ENCODE measurements at places on chromosomes 5 and 9. TPM values are rescaled to one million over a fixed set of nuclear protein-coding genes. Genes with fewer than 3 reads are reported as not detected.

DNA sequence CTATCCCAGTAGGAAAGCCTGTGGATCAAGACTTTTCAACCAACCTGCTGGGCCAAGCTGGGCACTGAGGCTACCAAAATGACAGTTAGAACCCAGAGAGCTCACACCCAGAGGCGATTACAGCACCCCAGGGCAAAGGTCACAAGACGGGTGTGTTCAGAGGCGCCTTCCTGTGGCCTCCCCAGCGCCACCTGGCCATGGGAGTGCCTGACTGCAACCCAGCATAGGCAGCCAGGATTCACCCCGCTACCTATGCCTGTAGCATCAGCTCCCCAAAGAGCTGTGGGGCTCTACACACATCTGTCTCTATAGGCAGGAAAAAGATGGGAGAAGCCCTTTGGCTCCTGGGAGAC lies 33.5 kb downstream of the PDGFRB start:
- no peaks in the 10 kb centered on the region for H3K4me1 ChIP-seq
- DNase-seq = no peak
- no peak overlapping the region for H3K27ac ChIP-seq
- peaks cover 40% of the 10 kb centered on the region for H3K36me3 ChIP-seq

TRIM7 gene
- 0.22 TPM for total RNA-seq

FST gene
- 57.1 TPM for total RNA-seq

ARHGEF37 gene
- total RNA-seq = 1.4 TPM

GRCh38 chr5:13278148-13278547 lies 666.3 kb downstream of the DNAH5 start:
- no peaks in the 10 kb centered on the region for H3K27me3 ChIP-seq
- peaks cover 5% of the 10 kb centered on the region for H3K4me1 ChIP-seq
- no peak overlapping the region for H3K4me3 ChIP-seq
- no peak for DNase-seq

DNA sequence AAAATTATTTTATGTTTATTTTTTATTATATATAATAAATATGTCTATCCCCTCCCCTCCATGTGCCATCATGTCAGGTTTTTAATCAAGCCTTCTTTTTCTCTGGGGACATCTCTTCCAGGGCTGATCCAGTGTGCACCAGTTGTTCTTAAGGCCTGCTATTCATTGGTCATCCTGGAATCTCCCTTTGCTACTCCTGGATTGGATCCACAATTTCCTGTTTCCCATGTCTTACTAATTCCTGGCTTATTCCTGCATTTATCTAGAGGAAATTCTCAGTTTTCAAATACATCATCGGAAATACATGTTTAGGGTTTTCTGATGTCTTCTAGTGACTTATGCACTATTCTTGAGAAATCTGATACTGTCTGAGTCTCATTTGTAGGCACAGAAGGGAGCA lies 56.8 kb downstream of the ANGPTL2 start:
- no peaks in the 10 kb centered on the region for H3K36me3 ChIP-seq
- no peak overlapping the region for H3K27ac ChIP-seq
- no peaks in the 10 kb centered on the region for H3K27me3 ChIP-seq
- H3K4me1 ChIP-seq = no peaks in the 10 kb centered on the region
- peak; percentile 55 for DNase-seq
- H3K4me3 ChIP-seq = no peak overlapping the region

GRCh38 chr5:160333721-160334120 lies 21.4 kb upstream of the CCNJL start:
- no peaks in the 10 kb centered on the region for H3K27me3 ChIP-seq
- no peaks in the 10 kb centered on the region for H3K4me1 ChIP-seq
- DNase-seq = peak; percentile 26

GRCh38 chr5:124260921-124261515 lies 485.4 kb downstream of the ZNF608 start:
- DNase-seq = no peak
- no peak overlapping the region for H3K27ac ChIP-seq
- H3K36me3 ChIP-seq = no peaks in the 10 kb centered on the region
- no peak overlapping the region for H3K4me3 ChIP-seq

DNA sequence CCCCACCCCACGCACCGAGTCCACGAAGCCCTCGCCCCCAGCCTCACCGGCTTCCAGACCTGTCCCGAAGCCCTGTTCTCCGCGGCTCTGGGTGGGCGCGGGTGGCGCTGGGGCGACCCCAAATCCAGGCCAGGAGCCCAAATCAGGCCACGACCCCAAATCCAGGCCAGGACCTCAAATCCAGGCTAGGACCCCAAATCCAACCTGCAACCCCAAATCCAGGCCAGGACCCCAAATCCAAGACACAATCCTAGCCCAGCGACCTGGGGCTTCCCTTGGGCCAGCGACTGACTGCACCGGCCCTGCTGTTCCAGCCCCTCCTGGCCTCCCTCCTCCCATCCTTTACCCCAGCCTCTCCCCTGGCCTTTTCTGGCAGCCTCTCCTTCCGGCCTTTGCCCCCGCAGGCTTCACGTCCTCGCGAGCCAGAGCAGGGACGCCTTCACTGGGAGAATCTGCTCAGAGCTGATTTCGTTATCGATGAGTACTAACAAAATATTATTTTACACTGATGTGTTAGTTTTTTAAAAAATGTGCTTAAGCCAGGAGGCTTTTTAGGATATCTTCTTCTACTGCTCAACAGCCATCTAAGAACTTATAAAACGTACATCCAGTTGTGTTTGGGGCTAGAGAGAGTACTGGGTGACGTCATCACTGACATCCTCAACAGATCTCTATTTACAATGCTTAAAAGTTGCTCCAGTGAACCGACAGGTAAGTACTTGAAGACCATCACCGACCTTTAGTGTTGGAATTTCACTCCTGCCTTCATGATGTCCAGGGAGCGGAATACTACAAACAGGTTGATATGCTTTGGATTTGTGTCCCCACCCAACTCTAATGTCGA lies 34.7 kb downstream of the TRIP13 start:
- H3K27me3 ChIP-seq = peaks cover 52% of the 10 kb centered on the region
- no peaks in the 10 kb centered on the region for H3K36me3 ChIP-seq
- H3K4me3 ChIP-seq = no peak overlapping the region
- H3K4me1 ChIP-seq = no peaks in the 10 kb centered on the region

GRCh38 chr9:133476036-133476931 lies 2.6 kb downstream of the SLC2A6 start:
- DNase-seq = no peak
- H3K27me3 ChIP-seq = no peaks in the 10 kb centered on the region
- no peak overlapping the region for H3K27ac ChIP-seq

FRMD3 gene
- 0.29 TPM for total RNA-seq

- peaks cover 46% of the 10 kb centered on the region for H3K4me1 ChIP-seq
- H3K4me3 ChIP-seq = no peak overlapping the region
- peak; percentile 12 for DNase-seq
- peak overlapping the region; percentile 68 for H3K27ac ChIP-seq
These were observed 13.6 kb downstream of the TCF7 start for GRCh38 chr5:134127988-134128647.

DNA sequence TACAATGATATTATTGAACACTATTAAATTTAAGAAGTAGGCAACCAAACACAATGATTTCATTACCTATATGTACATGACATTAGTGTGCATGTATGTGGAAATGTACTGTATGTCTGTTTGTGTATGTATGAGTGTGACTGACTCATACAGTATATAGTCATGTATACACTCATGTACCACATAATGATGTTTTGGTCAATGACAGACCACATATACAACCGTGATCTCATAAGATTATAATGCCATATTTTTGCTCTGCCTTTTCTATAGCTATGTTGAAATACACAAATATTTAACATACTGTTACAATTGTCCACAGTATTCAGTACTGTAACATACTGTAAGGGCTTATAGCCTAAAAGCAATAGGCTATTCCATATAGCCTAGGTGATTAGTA lies 19.7 kb downstream of the SVEP1 start:
- peaks cover 14% of the 10 kb centered on the region for H3K4me1 ChIP-seq
- no peak for DNase-seq
- no peak overlapping the region for H3K4me3 ChIP-seq

DNA sequence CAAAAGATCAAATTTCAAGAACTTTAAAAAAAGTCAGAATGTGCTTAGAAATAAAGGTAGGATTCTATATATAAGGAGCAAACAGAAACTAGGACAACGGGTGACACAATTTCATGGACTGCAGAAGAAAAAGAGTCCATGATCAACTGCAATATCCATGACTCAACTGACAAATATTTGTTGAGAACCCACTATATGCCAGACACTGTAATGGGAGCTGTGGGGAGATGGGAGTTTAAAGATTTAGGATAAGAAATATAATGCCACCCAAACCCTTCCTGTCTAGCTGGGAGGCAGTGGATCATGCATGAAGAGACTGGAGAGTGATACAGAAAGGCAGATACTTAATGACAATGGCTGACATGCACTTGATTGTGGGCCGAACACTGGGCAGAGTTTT lies 27.6 kb upstream of the CCDC112 start:
- H3K4me1 ChIP-seq = peaks cover 4% of the 10 kb centered on the region
- no peak overlapping the region for H3K4me3 ChIP-seq
- H3K27ac ChIP-seq = no peak overlapping the region
- peak; percentile 4 for DNase-seq
- no peaks in the 10 kb centered on the region for H3K27me3 ChIP-seq

DDX4 gene
- total RNA-seq = not detected

DNA sequence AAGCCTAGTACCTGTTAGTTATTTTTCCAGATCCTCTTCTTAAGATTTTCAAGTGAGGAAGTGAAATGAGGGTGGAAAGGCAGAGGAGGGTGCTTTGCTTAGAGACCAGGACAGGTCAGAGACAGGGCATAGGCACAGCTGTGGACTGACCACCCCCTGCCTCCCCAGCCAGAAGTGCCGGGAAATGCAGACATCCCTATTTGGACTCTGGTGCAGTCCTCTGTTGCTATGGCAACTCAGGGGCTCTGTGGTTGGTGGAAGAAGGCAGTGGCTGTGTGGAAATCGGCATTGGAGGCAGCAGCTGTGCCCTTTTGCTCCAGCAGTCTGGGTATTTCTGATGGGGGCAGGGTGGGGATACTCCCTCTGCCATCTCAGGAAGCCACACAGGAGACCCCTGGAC lies 43.3 kb upstream of the NDFIP1 start:
- no peaks in the 10 kb centered on the region for H3K36me3 ChIP-seq
- no peak for DNase-seq
- peaks cover 15% of the 10 kb centered on the region for H3K4me1 ChIP-seq
- no peak overlapping the region for H3K4me3 ChIP-seq
- no peaks in the 10 kb centered on the region for H3K27me3 ChIP-seq

COL27A1 gene
- 31.2 TPM for total RNA-seq

AGXT2 gene
- total RNA-seq = not detected

IL9 gene
- total RNA-seq = not detected

GRCh38 chr5:120361941-120362340 lies 102.2 kb upstream of the PRR16 start:
- H3K4me3 ChIP-seq = no peak overlapping the region
- no peak for DNase-seq
- no peaks in the 10 kb centered on the region for H3K36me3 ChIP-seq
- no peaks in the 10 kb centered on the region for H3K27me3 ChIP-seq
- H3K27ac ChIP-seq = no peak overlapping the region

DNA sequence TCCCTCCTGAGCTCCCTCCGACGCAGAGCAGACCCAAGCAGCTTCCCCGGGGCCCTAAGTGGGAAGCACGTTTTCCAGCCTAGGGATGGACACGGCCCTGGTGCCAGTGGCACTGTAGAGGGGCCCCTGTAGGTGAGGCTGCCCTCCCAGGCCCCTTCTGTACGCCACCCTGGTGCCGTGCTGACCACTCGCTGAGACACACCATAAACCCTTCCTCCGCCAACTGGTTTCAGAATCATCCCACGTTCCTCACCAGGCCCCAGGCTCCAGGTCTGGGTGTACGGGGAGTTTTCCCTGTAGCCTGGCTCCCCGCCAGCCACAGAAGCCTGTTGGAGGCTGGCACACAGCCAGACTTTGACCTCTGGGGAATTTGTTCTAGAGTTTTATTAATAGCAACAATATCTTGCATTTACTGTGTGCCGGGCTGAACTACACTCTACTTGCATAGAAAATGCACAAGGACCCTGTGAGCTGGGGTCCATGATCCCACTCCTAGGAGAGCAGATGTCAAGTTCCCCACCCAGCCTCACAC lies 18.2 kb upstream of the WDR38 start:
- no peaks in the 10 kb centered on the region for H3K36me3 ChIP-seq
- no peak overlapping the region for H3K4me3 ChIP-seq
- peak overlapping the region; percentile 19 for H3K27ac ChIP-seq
- peaks cover 30% of the 10 kb centered on the region for H3K4me1 ChIP-seq

DNA sequence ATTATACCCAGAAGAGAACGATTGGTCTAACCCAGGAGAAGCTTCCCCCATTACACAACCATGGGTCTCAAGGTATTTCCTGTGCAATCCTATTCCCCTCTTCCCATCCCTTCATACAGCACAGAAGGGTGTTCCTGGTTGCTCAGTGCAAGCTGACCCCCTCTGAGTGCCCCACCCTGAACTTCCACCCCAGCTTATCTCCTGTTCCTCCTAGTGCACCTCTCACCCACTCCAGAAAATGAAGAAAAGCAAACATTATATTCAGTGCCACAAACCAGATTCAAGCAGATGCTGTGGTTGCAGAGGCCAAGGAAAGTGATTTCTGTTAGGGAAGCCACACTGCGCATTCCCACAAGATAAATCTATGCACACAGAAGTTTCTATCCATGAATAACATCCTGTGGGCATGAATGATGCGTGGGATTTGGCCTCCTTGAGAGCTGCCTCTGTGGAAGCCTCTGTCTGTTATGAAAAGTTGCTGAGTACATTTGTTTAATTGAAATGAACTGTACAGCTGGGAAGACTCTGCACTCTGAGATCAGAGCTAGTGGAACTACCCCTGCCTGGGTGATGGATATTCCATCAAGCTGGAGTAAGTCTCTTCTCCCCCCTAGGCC lies 2.2 kb upstream of the OR2S2 start:
- H3K27ac ChIP-seq = no peak overlapping the region
- H3K4me3 ChIP-seq = no peak overlapping the region
- peaks cover 8% of the 10 kb centered on the region for H3K4me1 ChIP-seq
- DNase-seq = peak; percentile 89
- no peaks in the 10 kb centered on the region for H3K36me3 ChIP-seq

NRARP gene
- total RNA-seq = 7.3 TPM

- no peaks in the 10 kb centered on the region for H3K4me1 ChIP-seq
- no peak for DNase-seq
- H3K36me3 ChIP-seq = no peaks in the 10 kb centered on the region
- H3K4me3 ChIP-seq = no peak overlapping the region
These were observed 4.4 kb upstream of the FGD3 start for GRCh38 chr9:92942688-92943616.

GRCh38 chr9:33291901-33292300 lies 1.6 kb downstream of the NFX1 start:
- DNase-seq = no peak
- no peak overlapping the region for H3K4me3 ChIP-seq
- no peak overlapping the region for H3K27ac ChIP-seq
- H3K4me1 ChIP-seq = peaks cover 6% of the 10 kb centered on the region
- H3K36me3 ChIP-seq = peaks cover 31% of the 10 kb centered on the region
- no peaks in the 10 kb centered on the region for H3K27me3 ChIP-seq

- H3K27me3 ChIP-seq = no peaks in the 10 kb centered on the region
- H3K4me3 ChIP-seq = no peak overlapping the region
- H3K4me1 ChIP-seq = no peaks in the 10 kb centered on the region
- no peak overlapping the region for H3K27ac ChIP-seq
- H3K36me3 ChIP-seq = no peaks in the 10 kb centered on the region
- DNase-seq = no peak
These were observed 5.5 kb upstream of the SUSD3 start for GRCh38 chr9:93052791-93053540.
